Stomach (tissue), 19 donors: ENCODE measurements at places on chromosomes 3 and 15.

- H3K27me3 ChIP-seq: no peaks in the 10 kb centered on the region
- H3K4me3 ChIP-seq: no peak overlapping the region
- H3K4me1 ChIP-seq: peaks cover 15% of the 10 kb centered on the region
- no peak overlapping the region for H3K27ac ChIP-seq
- H3K36me3 ChIP-seq: no peaks in the 10 kb centered on the region
These were observed 225.5 kb upstream of the CHRM5 start for GRCh38 chr15:33742800-33743199.

DNA sequence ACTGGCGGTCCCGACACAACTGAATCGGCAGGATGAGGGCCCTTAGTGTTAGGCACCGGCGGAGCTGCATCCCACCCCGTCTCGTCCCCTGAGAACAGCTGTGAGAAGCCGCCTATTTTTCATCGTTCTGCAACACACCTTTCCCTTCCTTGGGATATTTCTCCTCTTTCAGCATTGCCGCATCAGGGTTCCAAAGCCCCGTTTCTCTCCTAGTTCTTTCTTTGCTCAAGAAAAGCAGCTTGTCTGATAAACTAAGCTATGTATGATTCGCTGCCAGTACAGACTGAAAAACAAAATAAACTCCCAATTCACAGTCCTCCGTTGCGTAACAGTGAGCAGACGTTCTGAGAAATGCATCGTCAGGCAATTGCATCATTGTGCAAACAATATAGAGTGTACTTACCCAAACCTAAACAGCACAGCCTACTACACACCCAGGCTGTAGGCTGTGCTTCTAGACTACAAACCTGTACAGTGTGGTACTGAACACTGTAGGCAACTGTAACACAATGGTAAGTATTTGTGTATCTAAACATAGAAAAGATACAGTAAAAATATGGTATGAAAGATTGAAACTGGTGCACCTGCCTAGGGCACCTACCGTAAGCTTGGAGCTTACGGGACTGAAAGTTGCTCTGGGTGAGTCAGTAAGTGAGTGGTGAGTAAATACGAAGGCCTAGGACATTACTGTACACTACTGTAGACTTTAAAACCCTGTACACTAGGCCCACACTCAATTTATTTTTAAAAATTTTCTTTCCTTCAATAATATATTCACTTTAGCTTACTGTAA lies 8.9 kb upstream of the ADAMTS17 start:
- DNase-seq: peak; percentile 86
- no peaks in the 10 kb centered on the region for H3K36me3 ChIP-seq
- peaks cover 22% of the 10 kb centered on the region for H3K4me1 ChIP-seq
- peak overlapping the region; percentile 93 for H3K27ac ChIP-seq
- H3K4me3 ChIP-seq: peak overlapping the region; percentile 72

- H3K36me3 ChIP-seq: no peaks in the 10 kb centered on the region
- no peak overlapping the region for H3K27ac ChIP-seq
- H3K4me1 ChIP-seq: no peaks in the 10 kb centered on the region
- no peaks in the 10 kb centered on the region for H3K27me3 ChIP-seq
- no peak overlapping the region for H3K4me3 ChIP-seq
These were observed 295.3 kb upstream of the UBE2E2 start for GRCh38 chr3:22907796-22908195.

GRCh38 chr15:92473756-92474155 lies 80.1 kb downstream of the ST8SIA2 start:
- H3K27me3 ChIP-seq: peaks cover 6% of the 10 kb centered on the region
- no peak overlapping the region for H3K4me3 ChIP-seq
- no peaks in the 10 kb centered on the region for H3K4me1 ChIP-seq
- H3K27ac ChIP-seq: no peak overlapping the region
- peak; percentile 19 for DNase-seq
